Activated CD8-positive, alpha-beta memory T cell treated with anti-CD3 and anti-CD28 coated beads, Interleukin-2, amount 50 U/mL, for 4 hours (primary cell): ENCODE measurements at places on chromosomes 12 and 14.

DNA sequence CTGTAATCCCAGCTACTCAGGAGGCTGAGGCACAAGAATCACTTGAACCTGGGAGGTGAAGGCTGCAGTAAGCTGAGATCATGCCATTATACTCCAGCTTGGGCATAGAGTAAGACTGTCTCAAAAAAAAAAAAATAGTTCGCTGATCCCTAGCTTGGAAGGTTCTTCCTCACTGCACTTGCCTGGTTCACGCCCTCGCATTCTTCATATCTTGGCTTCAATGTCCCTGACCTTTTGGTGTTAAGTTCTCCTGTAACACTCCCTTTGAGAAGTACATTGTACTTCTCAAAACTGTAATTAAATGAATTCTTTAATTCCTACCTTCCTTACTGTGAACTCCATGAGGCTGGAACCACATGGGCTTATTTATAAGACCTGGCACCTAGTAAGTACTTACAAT lies 16.5 kb upstream of the TPCN1 start:
- DNase-seq = no peak

DNA sequence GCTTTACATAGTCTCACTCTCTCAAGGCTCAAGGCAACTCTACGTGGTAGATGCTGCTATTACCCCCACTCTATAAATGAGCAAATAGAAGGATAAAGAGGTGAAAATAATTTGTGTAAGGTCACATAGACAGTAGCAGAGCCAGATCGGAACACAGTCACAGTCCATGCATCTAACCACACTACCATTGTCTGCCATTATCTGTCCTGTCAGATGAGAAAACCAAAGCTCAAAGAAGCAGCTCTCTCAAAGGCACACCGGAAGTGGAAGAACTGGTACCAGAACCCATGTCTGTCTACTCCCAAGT lies 134.4 kb upstream of the NUDT4 start:
- DNase-seq = no peak

- no peak for DNase-seq
These were observed 135.7 kb upstream of the SLC16A7 start for GRCh38 chr12:59459966-59460660.

DNA sequence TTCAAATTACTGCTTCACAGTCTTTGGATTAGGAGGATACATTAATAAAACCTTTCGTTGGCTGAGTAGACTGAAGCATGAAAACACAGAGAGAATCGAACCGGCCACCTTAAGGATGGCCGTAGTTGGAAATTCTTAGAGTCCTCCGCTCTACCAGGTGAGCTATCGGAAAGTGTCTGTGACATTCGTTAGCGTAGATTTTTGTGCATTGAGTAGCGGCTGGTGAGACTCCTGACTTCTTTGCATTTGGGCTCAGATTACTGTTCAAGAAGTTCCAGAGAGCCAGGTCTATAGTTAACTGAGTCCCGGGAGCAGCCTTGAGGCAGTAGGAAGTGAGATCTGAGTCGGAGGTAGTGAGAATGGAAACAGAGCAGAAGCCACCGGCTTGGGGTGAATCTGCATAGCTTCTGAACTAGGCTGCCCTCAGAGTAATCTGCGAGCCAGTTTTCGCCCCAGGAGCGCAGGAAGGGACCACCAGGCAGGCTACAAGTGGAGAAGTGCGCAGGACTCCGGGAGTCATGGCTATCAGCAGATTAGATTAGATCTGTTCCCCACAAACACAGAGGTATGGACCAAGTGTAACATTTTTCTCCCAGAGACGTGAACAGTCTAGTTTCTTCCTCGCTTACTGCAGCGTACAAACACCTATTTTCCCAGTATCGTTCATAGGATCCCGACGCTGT lies 11.0 kb downstream of the OR6S1 start:
- DNase-seq = peak; percentile 21

DNA sequence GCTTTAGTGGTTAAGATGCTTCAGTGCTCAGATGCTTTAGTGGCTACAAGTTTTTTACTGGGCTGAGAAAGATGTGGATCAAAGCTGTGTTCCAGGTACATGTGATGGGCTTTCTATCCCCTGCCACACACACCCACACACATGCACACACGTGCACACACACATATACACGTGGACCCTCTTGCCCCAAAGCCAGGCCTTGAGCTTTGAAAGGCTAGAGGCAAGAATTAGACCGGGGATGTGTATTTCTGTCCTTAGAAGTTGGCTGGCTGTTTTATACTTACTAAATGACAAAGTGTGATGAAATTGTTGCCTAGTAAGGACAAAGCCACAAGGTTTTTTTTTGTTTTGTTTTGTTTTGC lies 376.5 kb downstream of the C12orf75 start:
- no peak for DNase-seq

GRCh38 chr12:125069616-125070015 lies 4.4 kb downstream of the AACS start:
- DNase-seq = no peak

DNA sequence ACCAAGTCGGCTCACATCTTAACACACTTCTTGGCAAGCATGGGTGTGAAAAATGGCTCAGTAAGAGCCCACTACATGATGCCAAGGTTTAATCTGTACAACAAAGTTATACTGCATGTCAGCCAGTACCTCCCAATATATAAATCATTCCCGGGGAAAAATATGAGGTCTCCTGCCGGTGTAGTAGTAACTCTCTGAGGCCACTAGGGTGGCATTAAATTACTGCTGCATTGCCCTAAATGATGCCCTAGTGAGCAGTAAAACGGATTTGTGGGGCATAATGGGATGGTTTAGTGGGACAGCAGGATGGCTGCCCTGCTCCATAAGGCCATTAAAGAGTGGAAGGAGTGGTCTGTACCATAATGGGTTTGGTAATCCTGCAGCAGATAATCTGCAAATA lies 267.7 kb downstream of the MED13L start:
- DNase-seq = no peak

DNA sequence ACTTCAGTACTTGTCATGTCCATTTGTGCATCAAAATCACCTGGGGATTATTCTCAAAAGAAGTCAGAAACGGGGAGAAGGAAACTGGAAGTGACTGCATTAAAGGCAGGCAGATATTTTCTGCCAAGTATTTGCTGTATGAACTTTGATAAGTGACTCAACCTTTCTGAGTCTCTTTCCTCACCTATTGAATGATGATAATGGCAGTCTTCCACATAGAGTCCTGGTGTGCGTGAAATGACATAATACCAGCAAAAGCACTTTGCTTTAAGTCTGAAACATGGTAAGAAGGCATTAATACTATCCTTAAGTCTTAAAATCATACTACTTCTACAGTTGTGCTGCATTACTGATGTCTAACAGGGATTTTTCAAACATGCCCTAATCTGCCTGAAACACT lies 278.5 kb downstream of the ADAMTS20 start:
- no peak for DNase-seq

DNA sequence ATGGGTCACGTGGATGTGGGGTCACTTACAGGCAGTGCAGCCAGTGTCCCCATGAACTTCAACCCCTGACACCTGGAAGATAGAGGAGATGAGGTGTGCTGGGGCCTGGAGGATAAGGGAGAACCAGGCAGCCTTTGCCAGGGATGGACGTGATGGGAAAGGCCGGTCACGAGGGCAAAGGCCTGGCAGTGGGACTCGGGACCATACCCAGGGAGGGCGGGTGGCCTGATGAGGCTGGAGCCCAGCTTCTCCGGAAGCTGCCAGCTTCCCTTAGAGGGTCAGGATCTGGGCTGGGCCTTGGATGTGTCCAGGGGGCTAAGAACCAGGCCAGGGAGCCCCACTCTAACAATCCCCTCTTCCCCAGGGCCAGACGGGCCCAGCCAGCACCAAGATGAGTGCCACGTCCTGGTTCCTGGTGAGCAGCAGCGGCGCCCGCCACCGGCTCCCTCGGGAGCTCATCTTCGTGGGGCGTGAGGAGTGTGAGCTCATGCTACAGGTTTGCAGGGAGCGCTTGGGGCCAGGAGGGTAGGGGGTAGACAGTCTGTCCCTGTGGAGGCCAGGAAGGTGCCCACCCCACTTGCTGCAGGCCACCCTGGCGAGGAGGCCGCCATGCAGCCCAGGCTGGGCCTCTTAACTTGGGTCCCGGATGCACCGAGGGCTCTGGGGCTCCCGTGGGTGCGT lies 3.1 kb downstream of the CEP170B start:
- DNase-seq = no peak

DNA sequence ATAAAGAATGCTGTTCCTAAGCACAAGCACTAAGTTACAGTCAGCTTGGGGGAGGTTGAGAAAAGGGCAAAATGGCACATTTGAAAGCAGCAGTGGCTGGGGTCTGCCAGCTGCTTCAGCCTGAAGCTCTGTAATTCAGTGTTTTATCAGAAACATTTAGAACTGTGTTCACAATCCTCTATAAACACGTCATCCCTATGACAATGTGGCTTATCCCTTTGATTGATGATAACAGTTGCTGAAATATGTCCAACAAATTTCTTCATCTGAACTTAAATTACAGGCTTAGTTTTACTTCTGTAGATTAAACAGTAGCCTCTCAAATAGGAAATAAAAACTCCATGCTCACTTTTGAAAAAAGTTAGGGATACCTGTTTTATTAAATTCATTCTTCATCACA lies 108.8 kb downstream of the VEZT start:
- DNase-seq = no peak

DNA sequence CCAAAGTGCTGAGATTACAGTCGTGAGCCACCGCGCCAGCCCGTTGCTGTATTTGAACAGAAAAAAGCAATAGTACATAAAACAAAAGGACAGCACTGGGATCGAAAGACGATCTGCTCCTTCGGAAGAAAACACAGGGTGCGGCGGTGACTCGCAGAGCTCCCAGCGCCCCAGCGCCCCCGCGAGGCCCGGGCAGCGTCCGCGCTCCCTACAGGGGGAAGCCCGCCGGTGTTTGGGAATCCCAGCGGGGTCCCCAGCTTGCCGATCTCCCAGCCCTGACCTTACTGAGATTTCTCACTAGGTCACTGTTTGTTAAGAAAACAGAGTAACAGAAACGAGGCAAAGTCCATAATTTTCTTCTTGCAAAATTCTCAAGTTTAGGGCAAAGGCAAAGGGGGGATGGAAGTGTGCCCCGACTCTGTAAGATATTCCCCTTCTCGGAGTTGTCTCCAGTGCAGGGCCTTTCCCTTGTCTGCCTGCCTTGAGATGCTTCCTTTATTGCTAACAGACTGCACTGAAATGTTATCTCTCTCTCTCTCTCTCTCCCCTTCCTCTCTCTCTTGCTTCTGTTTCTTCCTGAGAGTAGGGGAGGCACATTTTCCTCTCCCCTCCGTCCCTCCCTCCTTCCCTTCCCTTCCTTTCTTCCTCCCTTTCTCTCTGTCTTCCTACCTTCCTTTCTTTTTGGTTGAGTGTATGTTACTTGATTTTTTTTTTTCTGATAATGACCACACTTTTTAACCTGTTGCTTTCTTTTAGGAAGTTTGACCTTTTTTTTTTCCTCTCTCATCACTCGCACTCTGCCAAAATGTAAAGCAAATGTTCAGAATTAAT lies 91.9 kb downstream of the TMEM30B start:
- no peak for DNase-seq

- DNase-seq = no peak
These were observed 29.8 kb downstream of the GPRC5D start for GRCh38 chr12:12922191-12922616.

GRCh38 chr14:21059842-21060613 lies 2.4 kb downstream of the RNASE8 start:
- no peak for DNase-seq

DNA sequence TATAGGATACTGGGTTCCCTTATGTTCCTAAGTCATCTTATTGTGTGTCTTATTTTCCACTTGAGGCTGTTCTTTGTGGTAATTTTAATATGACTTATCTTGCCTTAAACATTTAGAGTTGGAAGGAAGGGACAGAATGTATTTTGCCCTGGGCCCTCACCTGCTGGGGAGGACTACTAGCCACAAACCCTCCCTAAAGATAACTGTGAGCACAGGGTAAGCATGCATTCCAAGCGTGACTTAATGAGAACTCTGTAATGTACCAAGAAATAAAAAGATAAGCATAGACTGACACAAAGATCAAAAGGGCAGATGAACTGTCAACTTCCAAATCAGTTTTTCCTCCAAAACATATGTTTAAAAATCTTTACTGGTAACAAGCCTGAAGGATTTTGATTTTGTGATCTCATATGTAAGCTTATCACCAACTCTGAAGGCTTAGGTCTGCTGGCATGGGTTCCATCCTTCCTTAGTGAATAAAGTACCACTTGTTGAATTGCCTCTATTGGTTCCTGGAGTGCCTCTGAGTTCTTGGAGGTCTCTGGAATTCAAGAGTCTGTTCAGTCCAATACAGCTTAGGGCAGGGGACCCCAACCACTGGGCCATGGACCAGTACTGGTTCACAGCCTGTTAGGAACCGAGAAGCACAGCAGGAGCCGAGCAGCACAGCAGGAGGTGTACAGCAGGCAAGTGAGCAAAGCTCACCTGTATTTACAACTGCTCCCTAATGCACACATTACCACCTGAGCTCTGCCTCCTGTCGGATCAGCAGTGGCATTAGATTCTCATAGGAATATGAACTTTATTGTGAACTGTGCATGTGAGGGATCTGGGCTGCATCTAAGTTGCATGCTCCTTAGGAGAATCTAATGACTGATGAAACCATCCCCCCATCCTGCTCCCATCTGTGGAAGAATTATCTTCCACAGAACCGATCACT lies 29.8 kb upstream of the NFYB start:
- no peak for DNase-seq

DNA sequence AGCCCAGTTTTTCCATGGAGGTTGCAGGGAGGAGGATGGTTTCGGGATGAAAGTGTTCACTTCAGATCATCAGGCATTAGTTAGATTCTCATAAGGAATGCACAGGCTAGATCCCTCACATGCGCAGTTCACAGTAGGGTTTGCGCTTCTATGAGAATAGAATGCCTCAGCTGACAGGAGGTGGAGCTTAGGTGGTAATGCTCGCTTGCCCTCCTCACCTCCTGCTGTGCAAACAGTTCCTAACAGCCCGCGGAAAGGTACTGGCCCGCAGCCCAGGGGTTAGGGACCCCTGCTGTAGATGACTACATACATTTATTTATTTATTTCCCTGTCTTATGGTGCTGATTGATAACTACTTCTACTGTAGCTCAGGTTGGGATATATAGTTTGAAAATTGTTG lies 93.2 kb downstream of the FBXO33 start:
- DNase-seq = no peak

GRCh38 chr12:65517656-65518210 lies 239.2 kb downstream of the MSRB3 start:
- no peak for DNase-seq

DNA sequence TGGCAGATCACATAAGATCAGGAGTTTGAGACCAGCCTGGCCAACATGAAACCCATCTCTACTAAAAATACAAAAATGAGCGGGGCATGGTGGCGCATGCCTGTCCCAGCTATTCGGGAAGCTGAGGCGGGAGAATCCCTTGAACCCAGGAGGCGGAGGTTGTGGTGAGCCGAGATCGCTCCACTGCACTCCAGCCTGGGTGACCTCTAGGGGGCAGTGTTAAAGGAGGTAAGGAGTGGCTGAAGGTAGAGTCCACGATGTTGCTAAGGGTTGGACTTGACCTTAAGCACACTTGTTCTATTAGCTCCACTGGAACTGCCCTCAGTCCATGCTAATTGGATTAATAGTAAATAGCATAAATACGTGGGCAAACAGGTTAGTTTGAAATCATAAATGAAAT lies 62.4 kb upstream of the PSMC1 start:
- peak; percentile 16 for DNase-seq
